Activated T-helper 1 cell treated with anti-CD3 and anti-CD28 coated beads, Interleukin-2, amount 50 U/mL, for 16 hours (primary cell): ENCODE measurements at places on chromosomes 1 and 21.

- no peak for DNase-seq
These were observed 27.4 kb downstream of the RABIF start for GRCh38 chr1:202861420-202862132.

- no peak for DNase-seq
These were observed 30.5 kb downstream of the IFI16 start for GRCh38 chr1:159040206-159040605.

- DNase-seq, result no peak
These were observed 68.3 kb upstream of the CASZ1 start for GRCh38 chr1:10864776-10865175.

- no peak for DNase-seq
These were observed 22.4 kb upstream of the EPS8L3 start for GRCh38 chr1:109786112-109786480.

GRCh38 chr1:28983509-28984310, 69.3 kb downstream of the EPB41 start:
- DNase-seq, result no peak

GRCh38 chr1:56473582-56474270, 105.6 kb downstream of the PLPP3 start:
- DNase-seq, result no peak

DNA sequence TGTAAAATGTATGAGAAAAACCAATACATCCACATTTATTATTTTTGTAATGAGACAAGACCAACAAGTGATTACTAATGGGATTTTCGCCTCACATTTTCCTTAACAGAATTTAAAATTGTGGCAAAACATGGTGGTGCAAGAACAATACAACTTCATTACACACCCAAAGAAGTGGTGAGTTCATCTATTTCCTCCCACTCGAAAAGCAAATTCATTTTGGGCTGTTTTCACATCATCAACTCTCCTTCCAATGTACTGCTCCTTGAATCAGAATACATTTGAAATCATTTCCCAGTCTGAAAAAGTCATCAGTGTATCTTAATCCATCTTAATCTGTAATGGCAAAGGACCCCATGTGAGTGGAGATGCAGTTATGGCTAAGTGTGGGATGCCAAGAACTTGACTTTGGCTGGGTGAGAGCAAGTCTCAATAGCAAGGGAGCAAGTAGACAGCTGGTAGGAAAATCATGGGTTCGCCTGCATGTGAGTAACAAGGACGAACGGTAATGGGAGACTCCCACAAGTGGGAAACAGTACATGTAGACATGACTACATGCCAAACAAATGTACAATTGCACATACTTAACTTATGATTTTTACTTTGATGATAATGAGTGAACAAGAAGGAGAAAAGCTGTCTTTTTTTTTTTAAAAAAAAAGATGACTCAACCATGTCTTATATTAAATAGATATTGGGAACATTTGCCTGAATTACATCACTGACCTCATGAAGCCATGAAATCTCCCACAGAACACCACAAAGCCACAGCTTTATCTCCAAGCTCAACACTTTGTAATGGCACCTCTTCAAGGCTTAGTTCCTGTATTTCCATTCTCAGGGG, 46.0 kb downstream of the RUNX1 start:
- DNase-seq, result no peak

GRCh38 chr1:226202246-226202645, 15.7 kb upstream of the ACBD3 start:
- no peak for DNase-seq

GRCh38 chr21:42425591-42425990, 21.9 kb downstream of the UBASH3A start:
- no peak for DNase-seq

DNA sequence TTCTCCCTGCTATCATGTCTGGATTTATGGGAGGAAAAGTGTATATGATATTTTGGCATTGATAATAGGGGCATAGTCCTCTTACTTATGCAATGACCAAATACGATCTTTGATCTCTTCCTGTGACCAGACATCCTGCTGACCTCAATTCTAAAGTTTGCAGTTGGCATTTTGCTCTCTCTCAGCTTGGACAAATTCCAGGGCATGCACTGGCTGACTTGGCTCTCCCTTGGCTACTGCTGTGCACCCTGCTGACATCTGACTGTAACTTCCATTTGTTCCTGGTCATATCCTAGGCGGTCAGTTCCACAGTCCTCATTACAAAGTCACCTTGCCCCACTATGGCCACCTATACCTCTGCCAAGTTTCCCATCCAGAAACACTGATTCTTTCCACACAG, 380.7 kb upstream of the NR5A2 start:
- DNase-seq, result no peak

- DNase-seq, result no peak
These were observed at the start of gene CRB1 for GRCh38 chr1:197268012-197268411. Gene CRB1, plus strand, starts transcription at chr1:197268252. Its CDS starts 161 bp downstream, at chr1:197268413.

DNA sequence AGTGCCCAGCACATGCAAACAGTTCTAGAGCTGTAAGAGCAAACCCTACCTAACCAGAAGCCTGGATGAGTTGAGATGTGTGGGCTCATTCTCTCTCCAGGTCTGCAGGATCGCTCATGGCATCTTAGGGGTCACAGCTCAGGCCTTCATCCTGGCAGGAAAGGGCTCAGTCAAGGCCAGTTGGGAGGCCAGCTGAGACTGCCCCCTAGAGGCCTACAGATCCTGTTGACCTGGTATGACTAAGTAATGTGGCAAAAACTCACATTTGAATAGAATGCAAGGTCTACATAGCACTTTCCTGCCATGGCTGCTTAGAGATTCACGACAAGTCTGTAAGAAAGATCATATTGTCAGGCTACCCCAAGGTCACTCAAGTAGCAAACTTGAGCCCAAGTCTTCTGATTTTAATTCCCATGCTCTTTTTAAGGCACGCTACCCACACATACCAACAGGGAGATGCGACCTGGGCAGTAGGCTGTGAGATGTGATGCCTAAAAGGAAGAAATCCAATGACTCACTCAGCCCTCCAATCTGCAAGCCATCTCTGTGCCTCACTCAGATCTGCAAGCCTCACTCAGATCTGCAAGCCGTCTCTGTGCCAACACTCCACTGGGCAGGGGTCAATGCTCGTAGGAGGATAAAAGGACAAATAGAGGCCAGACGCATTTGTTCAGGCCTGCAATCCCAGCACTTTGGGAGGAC, 5.1 kb upstream of the CAPN8 start:
- DNase-seq, result no peak

DNA sequence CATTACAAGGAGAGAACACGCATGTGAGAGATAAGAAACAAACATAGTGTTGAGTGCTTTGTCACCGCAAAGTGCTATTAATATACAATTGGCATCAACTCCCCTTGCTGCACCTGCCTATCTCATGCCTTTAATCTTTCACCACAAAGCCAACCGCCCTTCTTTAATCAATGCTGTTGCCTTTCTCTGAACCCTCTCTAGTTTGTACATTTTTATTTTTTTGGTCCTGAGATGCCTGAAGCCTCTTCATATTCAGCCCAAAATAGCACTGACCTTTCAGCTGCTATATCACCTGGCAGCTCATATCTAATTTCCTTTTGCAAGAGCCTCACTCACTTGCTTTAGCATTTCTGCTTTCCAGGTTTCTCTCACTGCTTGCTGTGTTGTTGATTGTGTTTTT, 504.7 kb downstream of the NUF2 start:
- DNase-seq, result no peak

DNA sequence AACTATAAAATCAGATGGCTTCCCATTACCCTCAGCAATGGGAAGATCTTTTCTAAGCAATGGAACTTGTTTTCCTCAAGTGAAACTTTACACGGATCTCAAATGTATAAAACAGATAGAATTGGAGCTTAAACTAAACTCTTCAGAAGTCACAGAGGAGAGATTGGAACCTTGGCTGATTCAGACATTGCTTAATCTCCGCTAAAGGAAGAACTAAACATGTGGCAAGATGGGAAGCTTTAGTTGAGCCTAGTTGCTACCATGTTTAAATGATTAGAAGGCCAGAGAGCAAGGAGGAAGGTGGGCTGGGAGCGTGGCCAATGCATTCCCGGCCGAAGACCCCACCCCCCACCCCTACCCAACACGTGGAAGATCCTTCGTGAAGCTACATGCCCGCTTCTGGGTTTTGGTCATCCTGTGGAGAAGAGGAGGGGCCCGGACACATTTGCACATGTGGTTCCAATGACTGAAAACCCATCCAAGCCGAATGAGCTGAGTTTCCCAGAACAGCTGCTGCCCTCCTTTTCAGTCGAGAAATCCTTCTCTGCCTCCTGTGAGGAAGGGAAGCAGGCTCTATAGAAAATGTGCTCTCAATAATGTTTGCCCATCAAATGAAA, 164.3 kb downstream of the MIS18A start:
- DNase-seq, result no peak

- no peak for DNase-seq
These were observed 29.6 kb downstream of the ITLN2 start for GRCh38 chr1:160924791-160925651.

DNA sequence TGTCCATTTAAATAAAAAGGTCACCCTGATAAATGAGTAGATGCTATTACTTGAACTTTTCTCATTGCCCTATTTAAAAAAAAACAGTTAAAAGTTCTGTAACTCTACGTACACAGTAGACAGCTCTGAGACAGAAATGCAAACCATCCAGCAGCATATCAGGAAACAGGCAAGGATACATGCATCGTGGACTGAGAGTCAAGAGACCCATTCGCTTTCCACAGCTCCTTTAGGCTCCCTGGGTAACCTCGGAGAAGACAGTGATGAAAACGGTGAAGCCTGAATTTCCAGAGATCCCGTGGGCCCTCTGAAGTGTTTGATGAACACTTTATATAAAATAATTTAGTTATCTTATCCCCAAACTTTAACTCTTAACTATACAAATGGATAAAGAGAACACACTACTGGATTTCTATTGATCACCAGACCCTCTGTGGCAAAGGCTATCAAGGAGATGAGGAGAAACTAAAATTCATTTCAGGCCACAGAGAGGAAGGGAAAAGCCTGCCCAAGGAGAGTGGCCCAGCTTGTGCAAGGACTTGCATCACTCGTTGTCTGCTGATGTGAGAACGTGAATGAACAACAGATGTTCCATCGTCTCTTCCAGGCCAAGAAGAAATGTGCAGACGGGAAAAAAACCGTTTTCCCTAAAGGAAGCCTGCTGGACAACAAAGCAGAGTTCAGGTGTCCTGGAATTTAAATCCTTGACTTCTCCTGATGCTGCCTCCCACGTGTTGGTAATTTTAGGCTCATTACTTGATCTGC, 131.0 kb downstream of the TGFBR3 start:
- DNase-seq, result no peak
